ENCODE measurements at places on chromosomes 11 and 22. TPM values are rescaled to one million over a fixed set of nuclear protein-coding genes. Genes with fewer than 3 reads are reported as not detected.

KCNJ1 gene
- total RNA-seq, result not detected

MYBPC3 gene
- 0.10 TPM for total RNA-seq

RBMXL2 gene
- not detected for total RNA-seq

PHLDA2 gene
- total RNA-seq, result 1.2 TPM

GRCh38 chr11:116823031-116823843 lies at the start of gene APOA4:
TSS of gene APOA4 (minus strand) at chr11:116823304. CDS start at chr11:116823191, 113 bp downstream.
- no peak for DNase-seq

- no peak for DNase-seq
These were observed 7.6 kb downstream of the CARS1 start for GRCh38 chr11:3049430-3050243.

DNA sequence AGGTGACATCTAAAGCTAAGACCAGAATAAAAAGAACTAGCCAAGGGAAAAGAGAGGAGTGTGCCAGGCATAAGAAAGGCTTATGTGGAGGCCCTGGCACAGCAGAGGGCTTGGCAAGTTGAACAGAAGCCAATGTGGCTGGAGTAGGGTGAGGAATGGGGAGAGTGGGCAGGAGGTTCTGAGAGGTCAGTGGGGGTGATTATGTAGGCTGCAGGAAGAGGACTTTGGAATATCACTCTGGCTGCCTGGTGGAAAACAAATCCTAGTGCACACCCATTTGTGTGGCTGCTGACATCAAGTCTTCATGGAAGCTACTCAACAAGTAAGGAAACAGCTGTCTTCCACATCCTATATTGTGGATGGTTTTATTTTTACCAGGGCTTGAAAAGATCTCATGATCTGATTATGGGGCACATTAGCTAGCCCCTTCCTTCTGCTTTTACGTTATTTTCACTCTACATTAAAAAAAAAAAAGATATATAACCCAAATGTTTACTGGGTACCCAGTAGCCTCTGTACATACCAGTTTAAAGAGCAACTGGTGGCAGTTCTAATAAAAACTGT lies 3.4 kb downstream of the MRPL16 start:
- DNase-seq, result no peak

GRCh38 chr11:117459979-117460300 lies 132.3 kb downstream of the CEP164 start:
- no peak for DNase-seq

DNA sequence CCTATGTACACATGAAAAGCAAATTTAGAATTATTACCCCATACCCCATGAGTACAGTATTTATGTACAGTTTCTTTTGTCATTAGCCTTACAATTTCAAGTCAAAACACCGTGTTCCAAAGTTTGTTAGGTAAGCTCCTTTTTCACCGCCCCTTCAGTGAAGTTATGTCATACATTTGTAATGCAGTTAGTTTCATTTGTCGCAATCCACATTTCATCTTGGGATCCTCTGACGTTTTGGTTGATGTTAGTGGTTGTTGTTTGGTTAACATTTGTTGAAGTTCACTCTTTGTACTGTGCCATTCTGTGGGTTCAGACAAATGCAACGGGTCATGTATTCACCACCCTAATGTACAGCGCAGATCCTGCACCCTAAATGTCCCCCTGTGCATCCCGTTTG lies 45.2 kb downstream of the ARHGEF12 start:
- DNase-seq, result no peak

Measured in progenitor cell of endocrine pancreas (in vitro differentiated cells).